Stimulated activated CD4-positive, alpha-beta T cell treated with anti-CD3 and anti-CD28 coated beads, Interleukin-4, amount 100 ng/mL, for 4 hours (primary cell): ENCODE measurements at places on chromosomes 16 and 17.
A peak's percentile ranks its signal among the peaks of the same experiment; 100 is the strongest.

- DNase-seq, result no peak
These were observed 73.3 kb downstream of the MSI2 start for GRCh38 chr17:57329380-57330214.

GRCh38 chr16:64996641-64997040 lies 125.2 kb downstream of the CDH11 start:
- DNase-seq, result no peak

DNA sequence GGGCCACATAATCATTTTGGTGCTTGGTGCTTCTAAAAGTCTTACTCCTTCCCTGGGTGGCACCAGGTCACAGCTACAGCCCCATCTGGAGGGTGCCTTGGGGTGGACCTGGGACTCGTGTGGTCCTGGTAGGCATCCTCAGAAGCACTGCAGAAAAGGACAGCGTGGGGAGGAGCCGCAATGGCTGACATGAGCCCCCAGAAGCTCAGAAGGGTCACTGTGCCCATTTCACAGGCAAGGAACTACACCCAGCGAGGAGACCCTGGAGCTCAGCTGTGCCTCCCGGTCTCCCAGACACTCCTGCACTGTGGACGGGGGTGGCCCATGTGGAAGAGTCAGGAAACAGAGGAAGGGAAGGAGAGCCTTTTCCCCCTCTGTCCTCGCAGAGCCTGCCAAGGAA lies 26.4 kb downstream of the C17orf100 start:
- DNase-seq, result no peak

DNA sequence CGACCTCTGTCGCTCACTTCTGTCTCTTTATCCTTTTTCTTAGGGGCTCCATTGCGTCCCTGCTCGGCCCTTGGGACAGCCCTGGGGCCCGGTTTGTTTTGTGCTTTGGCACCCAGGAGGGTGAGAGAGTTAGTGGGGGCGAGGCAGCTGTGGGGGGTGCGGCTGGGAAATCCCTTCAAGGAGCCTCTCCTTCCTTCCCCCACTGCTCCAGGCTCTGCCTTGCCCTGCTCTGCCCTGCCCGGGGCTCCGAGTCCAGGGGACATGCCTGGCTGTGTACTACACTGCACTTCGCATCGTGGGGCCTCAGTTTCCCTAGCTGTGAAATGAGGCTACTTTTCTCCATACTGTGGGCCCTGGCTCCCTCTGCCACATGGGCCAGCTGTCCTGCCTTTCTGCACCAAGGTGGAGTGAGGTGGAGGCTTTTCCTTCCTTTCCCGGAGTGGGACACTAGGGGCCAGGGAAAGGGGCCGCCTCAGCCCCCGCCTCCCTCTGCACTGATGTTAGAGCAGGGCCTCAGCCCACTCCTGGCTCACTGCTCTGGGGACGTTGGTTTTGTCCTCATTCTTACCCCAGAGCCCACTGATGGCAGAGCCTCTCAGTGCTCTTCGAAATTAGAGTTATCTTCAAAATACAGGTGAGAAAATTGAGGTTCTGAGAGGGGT lies 980 bp downstream of the LLGL1 start:
- DNase-seq, result no peak

GRCh38 chr17:9309216-9309615 lies 266.4 kb downstream of the STX8 start:
- DNase-seq, result no peak

DNA sequence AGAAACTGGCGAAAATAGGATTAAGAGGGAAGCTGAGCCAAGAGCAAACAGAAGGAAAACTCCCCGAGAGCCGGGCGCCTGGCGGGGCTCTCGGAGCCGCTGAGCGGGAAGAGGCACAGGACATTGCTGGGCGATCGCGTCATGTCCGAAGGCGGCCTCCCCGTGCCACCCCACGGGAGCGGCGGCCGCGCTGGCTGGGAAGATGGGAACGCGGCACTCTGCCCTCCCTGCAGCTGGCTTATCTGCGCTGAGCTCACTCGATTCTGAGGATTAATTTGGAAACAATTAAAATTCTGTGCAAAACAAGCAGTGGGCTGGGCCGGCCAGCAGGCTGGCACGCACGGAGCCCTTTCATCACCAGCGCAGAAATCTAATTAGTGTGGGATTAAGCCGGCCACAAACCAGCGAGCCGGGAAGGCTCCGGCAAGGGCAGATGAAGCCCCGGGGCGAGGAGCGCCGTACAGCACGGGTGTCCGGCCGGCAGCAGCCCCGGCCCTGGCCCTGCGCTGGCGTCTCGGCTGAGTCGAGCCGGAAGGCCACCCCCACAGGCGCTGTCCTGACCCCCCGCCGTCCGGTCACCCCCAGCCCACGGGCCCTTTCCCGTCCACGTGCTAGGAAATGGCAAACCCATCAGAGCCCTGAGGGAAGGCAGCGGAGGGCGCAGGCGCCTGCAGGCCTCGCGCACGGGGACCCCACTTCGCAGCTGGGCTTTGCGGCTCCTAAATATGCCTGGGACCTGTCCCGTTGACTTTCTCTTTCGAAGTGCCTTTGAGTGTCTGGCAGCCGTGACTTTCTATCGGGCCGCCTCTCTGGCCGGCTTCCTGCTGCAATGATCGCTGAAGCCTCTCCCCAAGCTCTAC lies 37.9 kb downstream of the SOX8 start:
- DNase-seq, result no peak

DNA sequence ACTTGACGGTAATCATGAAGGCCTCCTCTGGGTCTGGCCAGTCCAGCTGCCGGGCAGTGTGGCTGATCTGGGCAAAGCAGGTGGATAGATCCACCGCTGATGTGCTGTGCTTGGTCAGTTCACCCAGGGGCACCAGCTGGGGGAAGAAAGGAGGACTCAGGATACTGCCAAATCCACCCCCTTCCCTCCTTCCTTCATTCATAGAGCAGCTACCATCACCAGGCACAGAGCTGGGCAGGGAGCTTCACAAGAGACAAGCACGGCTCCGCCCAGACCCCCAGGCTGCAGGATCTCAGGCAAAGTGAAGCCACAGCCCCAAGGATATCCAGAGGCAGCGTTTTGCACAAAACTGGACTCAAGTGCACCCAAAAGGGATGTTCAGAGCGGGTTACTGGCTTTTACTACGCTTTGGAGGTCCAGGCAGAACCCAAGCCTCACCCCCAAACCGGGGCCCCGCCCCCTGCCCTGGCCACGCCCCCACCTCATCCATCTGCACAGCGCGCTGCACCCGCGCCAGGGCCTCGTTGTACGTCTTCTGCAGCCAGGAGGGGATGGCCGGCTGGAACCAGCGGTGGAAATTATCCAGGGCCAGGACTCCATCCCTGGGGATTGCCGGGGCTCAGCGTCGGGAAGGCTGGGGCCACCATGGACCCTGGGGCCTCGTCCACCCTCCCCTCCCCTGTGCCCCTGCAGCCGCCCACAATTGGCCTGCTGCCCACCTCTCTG lies 9.1 kb downstream of the UNC13D start:
- no peak for DNase-seq

DNA sequence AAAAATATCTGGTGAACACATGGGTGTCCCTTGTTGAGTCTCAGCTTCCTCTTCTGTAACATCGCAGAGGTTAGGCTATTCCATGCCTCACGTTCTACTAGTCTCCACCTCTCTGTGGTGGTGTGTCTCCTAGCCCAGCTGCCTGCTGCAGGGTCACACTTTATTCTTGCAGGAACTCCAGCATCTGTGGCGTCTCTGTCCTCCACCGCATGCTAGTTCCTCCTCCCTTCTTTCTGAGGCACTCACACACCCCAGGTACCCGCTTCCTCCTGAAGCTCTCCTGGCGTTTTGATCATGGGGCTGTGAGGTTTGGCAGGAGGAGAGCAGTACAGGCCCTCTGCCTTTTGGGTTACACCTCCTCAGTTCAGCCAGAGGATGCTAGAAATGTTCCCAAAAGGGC lies 9.9 kb upstream of the TEX2 start:
- no peak for DNase-seq

DNA sequence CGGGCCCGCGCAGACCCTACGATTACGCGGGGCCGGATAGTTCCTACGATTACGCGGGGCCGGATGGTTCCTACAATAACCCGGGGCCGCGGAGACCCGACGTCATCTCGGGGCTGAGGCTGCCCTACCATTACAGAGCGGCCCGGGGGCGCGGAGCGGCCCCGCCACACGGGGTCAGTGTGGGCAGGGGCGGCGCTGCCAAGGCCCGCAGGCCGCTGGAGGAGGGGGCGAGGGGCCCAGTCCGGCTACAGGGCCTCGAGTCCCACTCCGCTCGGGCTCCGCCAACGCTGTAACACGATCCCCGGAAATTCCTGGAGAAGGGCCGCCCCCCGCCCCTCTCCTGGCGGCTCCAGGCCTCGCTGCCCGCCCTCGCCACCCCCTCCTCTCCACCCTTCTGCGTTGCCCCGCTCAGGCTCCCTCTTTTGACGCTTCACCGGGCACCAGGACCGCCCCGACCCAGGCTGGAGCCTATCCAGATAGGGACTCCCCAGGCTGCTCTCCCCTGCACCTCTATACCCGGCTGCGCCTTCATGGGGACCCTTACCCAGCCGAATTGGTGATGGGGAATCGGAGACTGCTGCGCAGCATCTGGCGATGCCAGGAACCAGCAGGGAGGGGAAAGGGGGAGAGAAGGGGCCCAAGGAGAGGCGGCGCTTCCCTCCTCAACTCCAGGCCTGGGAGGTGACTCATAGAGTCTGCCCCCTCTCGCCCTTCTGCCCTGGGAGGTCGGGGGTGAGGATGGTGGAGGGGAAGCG lies at the start of gene RAB34:
Gene RAB34 (minus strand): TSS at position 291 of the 755 bp plus-strand sequence. CDS start 602 bp downstream, outside the sequence.
- peak; percentile 41 for DNase-seq

DNA sequence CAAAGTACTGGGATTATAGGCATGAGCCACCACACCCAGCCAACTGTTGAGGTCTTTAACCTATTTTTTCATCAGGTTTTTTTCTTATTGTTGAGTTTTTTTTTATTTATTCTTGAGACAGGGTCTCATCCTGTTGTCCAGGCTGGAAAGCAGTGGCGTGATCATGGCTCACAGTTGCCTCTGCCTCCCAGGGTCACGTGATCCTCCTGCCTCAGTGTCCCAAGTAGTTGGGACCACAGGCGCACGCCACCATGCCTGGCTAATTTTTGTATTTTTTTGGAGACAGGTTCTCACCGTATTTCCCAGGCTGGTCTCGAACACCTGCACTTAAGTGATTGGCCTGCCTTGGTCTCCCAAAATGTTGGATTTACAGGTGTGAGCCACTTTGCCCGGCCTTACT lies 95.9 kb downstream of the BCAS3 start:
- no peak for DNase-seq

DNA sequence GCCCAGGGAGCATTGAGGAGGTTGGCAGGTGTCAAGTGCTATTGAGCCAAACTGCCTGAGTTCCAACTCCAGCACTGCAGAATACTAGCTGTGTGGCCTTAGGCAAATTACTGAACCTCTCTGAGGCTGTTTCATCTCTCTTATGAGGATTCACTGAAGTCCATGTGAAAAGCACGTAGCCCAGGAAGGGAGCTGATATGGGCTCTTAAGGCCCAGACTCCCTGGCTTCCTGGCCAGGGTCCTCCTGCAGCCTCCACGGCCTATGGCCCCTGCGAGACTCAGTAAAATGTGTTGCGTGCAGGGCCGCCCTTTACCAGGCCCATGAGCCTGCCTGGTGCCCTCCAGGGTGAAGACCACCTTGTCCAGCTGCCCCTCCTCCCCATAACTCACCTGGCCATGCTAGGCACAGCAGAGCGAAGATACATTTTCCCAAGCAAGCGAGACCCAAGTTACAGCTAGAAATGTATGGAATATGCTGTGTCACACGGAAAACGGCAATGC lies 133.7 kb upstream of the TNRC6C start:
- no peak for DNase-seq

DNA sequence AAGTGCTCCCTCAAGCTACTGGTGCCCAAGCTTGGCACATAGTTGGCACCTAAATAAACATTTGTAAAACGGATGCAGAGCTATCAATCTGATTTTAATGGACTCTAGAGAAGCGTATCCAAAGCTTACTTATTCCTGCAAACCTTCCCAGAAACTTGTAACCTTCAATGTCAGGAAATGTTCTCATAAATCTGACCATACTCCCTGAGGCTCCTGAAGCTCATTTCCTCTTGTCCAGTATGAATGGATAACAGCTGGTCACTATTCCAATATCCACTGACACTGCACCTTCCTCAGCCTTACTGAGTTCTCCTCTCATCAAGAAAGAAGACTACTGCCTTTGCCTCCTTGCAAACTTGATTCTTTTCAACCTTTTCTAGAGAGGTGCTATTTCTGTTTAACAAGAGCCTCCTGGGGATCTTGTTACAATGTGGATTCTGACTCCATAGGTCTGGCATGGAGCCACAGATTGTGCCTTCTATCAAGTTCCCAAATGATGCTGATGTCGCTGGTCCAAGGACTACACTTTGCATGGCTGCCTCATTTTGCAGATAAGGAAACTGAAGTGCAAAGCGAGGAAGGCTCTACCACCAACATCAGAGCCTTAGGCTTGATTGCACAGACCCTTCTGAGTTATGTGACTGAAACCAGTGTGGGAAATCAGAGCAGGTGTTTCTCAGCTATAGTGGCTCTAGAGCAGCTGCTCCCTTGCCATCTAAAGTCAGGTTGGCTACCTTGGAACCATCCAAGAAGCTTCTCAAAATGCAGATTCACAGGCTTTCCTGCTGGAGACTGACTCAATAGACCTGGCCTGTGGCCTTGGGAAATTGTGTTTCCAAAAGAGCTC lies 377.8 kb downstream of the SOX9 start:
- DNase-seq, result no peak

DNA sequence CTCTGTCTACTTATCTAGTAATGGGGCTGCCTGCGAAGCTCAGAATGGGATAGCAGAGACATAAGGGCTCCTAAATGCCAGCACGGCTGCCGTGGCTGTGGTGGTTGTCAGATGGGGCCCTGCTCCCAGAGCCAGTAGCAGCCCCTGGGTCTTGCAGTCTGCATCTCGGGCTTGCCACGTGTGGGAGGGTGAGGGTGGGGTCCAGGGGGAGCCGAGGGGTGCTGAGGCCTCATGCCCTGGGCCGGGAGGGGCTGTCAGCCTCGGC lies 88.8 kb upstream of the GSE1 start:
- no peak for DNase-seq

DNA sequence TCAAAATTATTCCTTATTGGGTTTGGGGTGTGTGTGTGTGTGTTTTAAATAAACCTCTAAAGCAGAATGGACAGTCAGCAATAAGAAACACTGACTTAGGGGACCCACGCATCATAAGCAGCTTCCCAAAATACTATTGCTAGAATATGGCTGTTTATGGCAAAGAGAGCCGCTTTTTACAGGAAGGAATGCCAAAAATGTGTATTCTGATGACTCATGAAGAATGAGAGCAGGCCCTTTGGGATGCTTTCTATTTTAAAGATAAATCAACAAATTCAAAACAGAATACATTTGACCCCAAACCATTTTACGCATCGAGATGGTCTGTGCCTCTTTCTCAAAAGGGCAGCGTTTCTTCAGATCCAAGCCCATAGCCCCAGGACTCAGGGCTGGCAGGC lies 37.5 kb downstream of the ARHGAP17 start:
- no peak for DNase-seq

- DNase-seq, result peak; percentile 91
These were observed 158.3 kb downstream of the RAB11FIP4 start for GRCh38 chr17:31549525-31550388.

- no peak for DNase-seq
These were observed 2.9 kb downstream of the NKD1 start for GRCh38 chr16:50550866-50551641.

GRCh38 chr17:73291260-73291801 lies 20.5 kb downstream of the CDC42EP4 start:
- no peak for DNase-seq
